GM18507 (cell line): ENCODE measurements at places on chromosomes 2 and 18.

DNA sequence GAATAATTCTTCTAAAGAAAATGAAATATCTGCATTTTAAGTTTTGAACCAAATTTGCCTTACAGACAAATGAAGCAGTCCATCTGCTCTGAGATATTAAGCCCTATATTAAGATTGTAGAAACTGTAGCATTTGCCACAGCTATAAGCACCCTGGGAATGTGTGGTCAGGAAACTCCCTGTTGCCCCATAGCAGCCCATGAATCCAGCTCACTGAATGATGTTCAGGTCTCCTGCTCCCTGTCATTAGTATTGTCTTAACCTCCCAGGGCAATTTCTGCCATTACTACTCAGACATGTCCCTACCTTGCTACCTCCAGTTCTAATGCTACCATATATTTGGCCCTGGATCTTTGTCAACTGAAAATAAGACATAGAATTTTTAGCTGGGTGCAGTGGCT lies 41.1 kb downstream of the CDK15 start:
- no peak for DNase-seq

GRCh38 chr2:6025391-6025790 lies 333.2 kb downstream of the SOX11 start:
- DNase-seq, result no peak

GRCh38 chr18:8808001-8808400 lies 102.6 kb downstream of the MTCL1 start:
- no peak for DNase-seq

DNA sequence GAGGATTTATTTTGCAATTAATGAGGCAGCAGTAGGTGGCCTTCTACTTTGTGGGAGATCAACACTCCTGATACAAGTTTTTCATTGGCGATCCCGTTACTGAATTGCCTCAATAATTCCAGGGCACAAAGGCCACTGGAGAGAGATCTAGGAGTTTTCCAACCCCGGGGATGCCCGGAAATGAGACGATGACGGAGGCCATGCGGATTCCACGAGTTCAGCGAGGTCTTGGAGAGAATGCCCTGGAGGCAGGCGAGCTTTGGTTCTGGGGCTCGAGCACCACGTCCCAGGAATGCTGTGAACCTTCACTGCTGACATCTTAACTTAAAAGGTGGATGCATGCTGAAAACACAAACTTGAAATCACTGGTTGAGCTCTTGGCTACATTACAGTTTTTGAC lies 74.2 kb downstream of the LDLRAD4 start:
- no peak for DNase-seq

- no peak for DNase-seq
These were observed 34.2 kb downstream of the INPP4A start for GRCh38 chr2:98478907-98479306.

DNA sequence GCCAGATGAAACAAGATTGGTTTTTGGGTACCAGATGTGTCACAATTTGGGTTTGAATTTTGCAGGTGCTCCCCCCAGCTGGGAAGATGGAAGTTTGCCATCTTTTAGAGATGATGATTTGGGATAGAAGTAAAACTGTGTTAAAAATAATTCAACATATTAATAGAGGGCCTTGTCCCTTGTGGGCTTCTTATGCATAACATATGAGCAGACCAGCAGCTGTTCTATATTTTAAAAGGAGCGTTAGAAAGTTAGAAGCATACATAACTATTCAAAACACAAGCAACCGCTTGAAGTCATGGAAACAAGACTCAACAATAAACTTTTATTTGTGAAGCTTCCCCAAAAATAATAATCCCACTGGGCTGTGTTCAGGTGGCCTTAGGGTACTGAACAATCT lies 62.8 kb downstream of the EFEMP1 start:
- no peak for DNase-seq

DNA sequence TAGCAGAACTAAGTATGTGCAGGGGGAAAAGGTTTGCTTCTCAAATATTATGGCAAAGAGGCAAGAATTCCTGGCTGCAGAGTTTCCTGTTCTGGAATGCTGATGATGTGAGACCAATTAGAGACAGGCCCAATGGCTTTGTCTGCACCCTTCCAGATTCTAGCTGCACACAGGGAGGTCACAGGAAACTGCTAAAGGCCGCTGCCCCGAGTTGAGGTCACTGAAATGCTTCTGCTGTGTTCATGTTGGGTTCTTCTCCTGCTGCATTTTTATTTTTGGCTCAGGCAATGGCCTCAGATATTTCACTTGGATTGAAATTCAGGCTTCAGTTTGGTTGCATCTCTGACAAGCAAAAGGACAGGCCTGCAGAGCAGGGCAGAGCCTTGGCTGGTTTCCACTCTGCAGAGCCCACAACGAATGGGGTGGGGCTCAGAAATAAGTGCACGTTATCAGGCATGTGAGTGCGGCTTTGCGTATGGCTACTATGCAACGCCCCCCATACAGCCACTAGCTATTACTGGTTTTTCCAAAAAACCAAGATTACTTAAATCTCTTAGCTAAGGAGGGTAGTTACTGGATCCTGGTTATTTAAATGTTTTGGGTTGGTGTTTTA lies 66.9 kb upstream of the FZD5 start:
- DNase-seq, result no peak

DNA sequence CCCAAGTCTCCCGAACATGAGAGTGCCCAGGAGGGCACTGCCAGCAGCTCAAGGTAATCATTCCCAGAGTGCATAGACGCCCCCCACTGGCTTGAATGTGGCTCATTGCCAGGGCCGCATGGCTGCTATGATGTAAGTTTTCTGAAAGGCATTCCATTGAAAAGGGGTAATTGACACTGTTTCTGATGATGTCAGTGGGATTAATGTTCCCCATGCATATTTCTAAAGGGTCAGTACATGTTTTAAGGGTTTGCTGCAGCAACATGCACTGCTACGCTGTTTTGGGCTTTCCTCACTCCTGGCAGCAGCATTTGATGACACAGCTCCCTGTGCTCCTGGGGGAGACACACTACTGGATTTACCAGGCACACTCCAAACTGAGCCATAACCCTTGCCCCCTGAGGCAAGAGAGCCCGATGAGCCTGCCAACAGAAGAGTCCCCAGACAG lies 36.7 kb downstream of the KIAA2012 start:
- DNase-seq, result no peak

- DNase-seq, result no peak
These were observed 508.9 kb upstream of the LRATD1 start for GRCh38 chr2:14123436-14124103.

DNA sequence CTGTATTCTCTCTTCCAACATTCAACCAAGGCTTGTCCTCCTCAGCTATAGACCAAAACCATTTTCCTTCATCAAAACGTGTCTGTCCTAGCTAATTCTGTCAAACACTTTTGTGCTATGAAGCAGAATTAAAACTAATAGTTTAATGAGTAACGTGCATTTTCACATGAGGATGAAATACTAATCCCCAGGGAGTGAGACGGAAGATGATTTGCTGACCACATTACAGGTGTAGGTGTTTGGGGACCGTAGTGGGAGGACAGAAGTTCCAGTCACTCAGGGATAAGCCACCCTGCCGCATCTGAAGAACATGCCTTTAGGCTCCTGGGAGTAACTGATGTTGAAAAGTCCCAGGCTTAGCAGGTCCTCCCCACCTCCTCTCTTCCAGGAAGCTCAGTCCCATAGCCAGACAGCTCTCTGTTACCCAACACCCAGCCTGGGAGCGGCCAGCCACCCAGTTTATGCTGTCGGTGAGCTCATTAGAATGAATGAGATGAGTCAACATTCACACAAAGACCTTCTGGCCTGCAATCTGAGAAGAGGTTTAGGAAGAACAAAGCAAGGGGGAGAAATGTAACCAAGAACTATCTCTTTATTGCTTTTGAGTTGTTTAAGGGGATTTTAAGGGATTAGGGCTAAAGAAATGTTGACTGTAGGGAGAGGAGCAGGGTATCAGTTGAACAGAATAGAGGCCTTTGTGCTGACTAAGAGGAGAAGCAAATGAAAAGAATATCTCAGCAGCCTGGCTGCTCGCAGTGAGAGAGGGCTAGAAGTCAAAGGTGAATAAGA lies 122.5 kb downstream of the FOXI3 start:
- DNase-seq, result no peak

- no peak for DNase-seq
These were observed 154.4 kb upstream of the SERTAD2 start for GRCh38 chr2:64808092-64808491.

GRCh38 chr2:73451263-73451972 lies 65.8 kb downstream of the ALMS1 start:
- peak; percentile 14 for DNase-seq

- DNase-seq, result no peak
These were observed 256.0 kb downstream of the KIAA1328 start for GRCh38 chr18:37084912-37085311.

GRCh38 chr2:69381337-69381737 lies 5.7 kb downstream of the GFPT1 start:
- DNase-seq, result no peak

GRCh38 chr2:14072338-14072737 lies 560.2 kb upstream of the LRATD1 start:
- DNase-seq, result no peak

DNA sequence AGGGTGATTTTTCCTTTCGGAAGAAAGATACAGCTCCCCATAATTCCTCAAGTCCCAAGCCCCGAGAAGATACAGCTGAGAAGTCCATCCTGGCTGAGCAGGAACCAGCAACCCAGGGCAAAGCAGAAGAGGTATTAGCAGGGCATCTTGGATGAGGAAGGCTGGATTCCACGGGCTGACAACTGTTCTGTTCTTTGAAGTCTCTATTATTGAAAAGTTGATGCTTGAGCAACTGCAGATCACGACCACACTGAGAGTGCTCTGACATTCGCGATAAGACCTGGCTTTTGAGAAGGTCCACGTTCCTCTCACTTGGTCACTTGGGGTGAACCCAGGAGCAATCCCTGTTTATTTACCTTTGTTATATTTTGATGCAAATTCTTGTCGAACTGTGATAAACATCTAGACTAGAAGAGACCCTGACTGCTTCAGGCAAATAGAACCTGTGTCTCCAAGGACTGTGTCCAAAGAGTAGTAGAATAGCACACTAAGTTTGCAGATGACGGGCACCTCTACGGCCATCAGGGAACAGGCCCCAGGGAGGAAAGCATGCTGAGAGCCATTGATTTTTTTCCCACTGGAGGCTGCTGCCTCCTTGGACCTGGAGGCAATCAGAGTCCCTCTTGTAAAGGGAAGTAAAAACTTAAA lies 133.1 kb downstream of the ARL4C start:
- no peak for DNase-seq

GRCh38 chr18:49052891-49053644 lies 102.3 kb upstream of the SMAD7 start:
- DNase-seq, result no peak

DNA sequence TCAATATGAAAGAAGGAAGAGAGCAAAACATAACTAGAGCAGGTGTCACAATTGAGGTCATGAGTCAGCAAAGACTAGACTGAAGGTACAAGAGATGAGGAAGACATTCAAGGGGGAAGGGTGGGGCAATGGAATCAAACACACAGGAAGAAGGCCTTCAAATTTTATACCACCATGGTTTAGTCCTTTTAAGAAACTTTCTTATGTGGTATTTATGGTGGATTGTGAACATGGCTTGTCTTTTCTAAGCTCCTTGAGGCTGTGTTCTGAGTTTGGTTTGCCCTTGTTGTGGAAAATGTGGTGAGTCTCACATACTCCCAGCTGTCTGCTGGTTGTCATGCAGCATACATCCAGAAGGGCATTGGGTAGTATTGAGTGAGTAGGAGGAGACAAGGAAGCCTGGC lies 62.1 kb downstream of the NABP1 start:
- no peak for DNase-seq

GRCh38 chr2:10031886-10032745 lies 11.2 kb upstream of the KLF11 start:
- DNase-seq, result no peak

DNA sequence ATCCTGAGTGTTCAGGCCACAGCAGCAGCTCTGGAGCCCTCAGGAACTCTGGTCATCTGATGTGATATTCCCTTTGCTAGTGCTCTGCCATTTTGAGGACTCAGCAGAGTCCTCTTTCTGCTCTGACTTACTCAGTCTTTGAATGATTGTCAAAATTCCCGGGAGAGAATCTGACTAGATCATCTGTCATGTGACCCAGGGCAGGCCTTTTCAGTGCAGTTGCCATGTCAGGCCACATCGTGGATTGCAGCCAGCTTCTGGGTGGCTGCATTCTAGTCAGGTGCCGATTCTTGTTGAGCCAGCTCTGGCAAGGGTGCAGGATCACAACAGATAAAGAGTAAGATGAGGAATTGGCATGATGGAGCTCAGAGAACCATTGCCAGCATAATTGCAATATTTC lies 795.6 kb downstream of the CPS1 start:
- DNase-seq, result no peak

DNA sequence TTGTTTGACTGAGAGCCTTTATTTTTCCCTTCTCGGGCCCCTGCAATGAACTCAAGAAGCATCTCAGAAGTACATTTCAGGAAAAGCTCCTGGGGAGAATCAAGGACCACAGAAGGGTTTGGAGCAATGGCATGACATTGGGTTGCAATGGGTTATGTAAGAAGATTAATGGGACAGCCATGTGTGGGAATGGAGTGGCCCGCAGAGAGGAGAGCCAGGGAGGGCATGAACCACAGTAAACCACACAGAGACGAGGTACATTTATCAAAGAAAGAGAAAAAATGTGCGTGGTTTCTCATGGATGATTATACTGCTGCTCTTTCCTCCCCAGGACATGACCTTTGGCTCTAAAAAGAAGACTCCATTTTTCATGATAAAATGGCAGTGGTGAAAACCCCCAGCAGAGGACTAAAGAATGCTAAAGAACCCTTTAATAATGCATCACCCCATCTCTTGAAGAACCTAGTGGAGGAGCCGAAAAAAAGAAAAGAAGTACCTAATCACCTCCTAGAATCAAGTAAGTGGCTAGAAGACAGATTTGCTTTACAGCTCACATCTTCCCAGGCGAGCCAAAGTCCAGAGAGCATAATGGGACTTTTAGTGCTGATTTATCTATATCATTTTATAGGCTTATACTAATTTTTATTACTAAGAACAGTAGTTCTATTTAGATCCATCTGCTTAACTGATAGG lies 1.7 kb downstream of the CFAP221 start:
- no peak for DNase-seq

GRCh38 chr2:205706769-205707381 lies 24.6 kb downstream of the NRP2 start:
- DNase-seq, result peak; percentile 51

- DNase-seq, result no peak
These were observed 2.4 kb downstream of the HNRNPLL start for GRCh38 chr2:38600242-38600891.

DNA sequence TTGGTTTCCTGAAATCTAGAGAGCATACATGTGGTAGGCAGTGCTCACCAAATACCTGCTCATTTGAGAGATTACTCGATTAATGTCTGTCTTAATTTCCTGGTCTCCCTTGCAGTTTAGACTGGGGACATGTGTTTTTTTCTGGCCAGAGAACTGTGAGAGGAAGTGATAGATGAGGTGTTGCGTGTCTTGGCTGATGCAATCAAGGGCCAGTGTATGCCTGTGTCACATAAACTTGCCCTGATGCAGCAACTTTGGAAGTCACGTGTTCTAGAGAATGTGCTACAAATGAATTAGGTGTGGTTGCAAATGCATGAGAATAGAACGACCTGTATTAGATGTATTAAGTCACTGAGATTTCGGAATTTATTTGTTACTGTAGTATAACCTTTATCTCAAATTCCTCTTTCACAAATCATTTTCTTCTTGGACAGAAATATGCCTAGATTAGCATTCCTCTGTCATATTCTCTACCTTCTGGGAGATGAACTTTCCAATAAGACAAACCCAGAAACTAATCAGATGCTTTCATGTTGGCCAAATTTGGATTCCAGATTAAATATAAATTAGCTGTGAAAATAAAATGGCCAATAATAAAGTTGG lies 9.9 kb upstream of the IL1A start:
- no peak for DNase-seq
